Kasumi-1 (cell line): ENCODE measurements at places on chromosomes 16 and 17.

DNA sequence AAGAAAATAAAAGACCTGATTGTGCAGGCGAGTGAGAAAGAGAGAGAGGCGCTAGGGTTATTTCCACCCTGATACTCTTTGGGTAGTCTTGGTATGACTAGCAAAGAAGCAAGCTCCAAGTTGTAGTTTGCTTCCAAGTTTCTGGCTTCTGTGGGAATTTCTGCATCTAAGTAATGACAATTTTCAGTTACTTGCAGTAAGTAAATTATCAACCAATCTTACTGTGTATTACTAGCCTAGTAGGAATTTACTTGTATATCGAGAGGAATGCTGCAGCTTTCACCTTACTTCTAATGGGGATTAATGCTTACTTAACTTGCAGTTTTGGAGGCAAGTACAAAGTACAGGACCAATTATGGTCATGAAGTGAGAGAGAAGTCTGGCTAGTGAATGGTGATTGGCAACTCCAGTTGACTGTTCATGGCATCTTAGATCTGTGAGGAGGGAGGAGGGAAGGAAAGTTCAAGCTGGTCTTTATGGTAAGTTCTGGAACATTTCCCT lies 31.9 kb downstream of the TENT4B start:
- DNase-seq = no peak

DNA sequence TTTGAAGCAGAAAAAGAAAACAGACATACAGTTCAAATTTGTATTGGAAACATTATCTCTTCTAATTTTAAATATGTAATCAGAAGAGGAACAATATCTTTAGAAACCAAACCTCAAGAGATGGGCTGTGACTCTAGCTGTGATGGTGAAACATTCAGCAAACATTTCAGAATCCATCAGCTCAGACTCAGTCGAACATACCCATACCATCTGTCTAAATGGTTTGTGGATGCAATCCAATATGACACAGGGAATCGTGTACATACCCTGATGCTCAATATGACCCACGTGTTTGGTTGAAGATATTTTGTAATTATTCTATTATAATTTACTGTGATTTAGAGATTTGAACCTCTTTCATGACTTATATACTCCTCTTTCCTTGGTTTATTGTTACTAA lies 665.2 kb upstream of the CDH8 start:
- DNase-seq = no peak

DNA sequence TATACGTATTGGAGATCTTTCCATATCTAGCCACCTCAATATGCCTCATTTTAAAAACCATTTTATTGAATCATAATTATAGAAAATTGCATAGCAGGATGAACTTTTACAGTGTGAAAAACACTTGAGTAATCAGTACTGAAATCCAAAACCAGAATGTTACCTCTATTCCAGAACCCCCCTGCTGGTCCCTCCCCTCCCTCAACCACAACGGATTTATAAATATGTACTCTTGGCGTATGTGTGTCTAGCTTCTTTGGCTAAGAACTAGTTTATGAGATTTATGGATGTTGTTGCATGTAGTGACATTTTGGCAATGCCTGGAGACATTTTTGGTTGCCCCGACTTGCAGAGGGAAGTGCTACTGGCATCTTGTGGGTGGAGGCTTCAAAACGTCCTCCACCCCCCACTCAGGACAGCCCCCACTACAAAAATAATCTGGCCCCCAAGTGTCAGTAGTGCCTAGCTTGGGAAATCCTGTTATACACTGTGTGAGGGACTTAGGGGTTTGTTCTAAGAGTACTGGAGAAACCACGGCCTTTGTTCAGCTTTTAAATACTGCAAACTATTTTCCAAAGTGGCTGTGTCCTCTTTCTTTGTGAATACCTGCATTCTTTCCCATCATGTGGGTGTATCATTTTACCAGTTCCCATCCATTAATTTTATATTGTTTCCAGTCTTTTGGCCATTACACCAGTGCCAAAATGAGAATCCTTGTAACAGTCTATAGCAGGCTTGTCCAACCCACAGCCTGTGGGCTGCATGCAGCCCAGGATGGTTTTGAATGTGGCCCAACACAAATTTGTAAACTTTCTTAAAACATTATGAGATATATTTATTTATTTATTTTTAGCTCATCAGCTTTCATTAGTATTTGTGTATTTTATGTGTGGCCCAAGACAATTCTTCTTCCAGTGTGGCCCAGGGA lies 23.7 kb downstream of the ITPRIPL2 start:
- no peak for DNase-seq

GRCh38 chr17:81518113-81518784 lies 5.7 kb upstream of the ACTG1 start:
- no peak for DNase-seq

DNA sequence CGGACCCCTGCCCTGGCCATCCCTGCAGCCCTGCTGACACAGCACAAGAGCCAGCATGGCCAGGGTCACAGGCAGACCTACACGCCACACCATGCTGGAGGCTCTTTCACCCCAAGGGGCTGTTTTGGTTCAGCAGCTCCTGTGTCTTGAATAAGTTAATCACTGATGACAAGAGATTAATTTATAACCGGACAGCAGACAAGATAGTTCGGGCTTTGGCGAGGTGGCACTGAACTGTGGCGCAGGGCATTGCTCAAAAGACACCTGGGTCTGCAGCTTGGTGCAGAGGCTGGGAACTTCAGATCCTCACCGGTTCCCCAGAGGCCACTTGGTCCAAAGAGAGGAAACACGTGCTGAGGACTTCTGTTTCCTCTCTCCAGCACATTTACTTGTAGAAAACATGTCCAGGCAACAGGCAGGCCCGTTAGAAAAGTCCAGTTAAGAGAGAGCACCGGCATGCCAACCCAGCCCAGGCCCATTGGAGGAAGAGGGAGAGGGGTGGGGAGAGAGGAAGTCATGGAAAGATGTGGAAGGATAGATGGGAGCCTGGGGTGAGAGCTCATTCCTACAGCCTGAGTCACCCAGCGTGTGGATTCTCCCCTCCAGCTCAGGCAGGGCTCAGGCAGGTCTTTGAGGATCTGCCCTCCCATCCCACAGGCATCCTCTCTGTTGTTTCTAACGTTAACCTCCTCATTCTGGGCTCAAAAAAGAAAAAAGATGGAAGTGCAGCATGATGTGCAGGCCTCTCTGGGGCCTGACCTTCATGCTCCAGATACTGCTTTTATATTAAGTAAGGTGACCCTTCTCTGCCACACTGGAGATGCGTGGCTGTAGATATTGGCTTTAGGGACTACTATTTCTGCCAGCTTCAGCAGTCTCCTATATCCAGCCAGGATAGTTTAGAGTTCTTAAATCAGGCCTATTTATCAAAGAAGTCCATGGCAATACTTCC lies 80.0 kb upstream of the HNF1B start:
- DNase-seq = peak; percentile 21

GRCh38 chr17:56451629-56452028 lies 141.9 kb upstream of the NOG start:
- DNase-seq = no peak

GRCh38 chr17:43584666-43585102 lies 38.5 kb upstream of the ETV4 start:
- DNase-seq = no peak

GRCh38 chr17:82354804-82355308 lies 4.2 kb upstream of the TEX19 start:
- no peak for DNase-seq

DNA sequence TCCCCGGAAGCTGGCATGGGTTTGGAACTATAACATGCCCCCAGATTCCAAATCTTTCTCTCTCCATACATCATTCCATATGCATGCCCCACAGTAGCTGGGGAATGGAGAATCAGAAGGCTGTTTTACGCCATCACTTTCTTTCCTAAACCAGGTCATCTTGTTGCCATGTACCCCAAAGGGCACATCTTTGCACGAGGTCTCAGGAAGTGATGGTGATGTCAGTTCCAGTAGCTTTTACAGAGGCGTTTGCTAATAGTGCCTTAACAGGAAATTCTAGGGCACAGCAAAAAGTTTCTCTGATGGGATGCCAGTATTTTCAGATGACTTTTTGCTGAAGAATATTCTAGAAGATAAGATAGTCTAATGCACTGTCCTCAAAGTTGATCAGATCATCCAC lies 241.5 kb downstream of the MAF start:
- no peak for DNase-seq

DNA sequence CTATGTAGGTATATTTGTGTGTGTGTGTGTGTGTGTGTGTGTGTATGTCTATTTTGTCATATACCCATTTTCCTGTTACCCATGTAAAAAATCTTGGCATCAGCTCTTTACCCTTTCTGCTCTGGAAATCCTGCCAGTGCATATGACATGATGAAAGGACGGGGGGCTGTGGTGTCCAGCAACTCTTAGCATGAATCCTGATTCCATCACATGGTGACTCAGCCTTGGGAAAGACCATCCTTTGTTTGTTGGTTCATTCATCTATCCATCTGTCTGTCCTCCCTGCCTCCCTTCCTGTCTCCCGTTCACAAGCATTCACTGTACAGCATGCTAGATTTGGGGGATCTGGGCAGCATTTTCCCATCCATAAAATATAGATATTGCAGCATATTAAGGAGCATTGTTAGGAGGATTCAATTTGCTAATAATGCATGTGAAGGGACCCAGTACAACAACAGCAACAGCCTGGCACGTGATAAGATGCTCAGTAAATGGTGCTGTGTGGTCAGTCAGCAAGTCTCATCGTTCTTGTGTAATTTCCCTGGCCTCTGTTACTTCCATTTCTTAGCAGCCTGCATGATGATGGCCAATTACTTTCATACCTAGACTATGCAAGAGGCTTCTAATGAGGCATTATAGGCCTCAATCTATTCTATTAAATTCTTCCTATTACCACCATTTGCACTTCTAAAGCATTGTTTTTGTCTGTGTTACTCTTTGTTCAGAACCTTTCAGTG lies 191.0 kb downstream of the PRKCA start:
- DNase-seq = no peak

GRCh38 chr17:76104896-76105231 lies 1.3 kb upstream of the EXOC7 start:
- no peak for DNase-seq

GRCh38 chr17:32536736-32537643 lies 50.2 kb downstream of the CDK5R1 start:
- no peak for DNase-seq

DNA sequence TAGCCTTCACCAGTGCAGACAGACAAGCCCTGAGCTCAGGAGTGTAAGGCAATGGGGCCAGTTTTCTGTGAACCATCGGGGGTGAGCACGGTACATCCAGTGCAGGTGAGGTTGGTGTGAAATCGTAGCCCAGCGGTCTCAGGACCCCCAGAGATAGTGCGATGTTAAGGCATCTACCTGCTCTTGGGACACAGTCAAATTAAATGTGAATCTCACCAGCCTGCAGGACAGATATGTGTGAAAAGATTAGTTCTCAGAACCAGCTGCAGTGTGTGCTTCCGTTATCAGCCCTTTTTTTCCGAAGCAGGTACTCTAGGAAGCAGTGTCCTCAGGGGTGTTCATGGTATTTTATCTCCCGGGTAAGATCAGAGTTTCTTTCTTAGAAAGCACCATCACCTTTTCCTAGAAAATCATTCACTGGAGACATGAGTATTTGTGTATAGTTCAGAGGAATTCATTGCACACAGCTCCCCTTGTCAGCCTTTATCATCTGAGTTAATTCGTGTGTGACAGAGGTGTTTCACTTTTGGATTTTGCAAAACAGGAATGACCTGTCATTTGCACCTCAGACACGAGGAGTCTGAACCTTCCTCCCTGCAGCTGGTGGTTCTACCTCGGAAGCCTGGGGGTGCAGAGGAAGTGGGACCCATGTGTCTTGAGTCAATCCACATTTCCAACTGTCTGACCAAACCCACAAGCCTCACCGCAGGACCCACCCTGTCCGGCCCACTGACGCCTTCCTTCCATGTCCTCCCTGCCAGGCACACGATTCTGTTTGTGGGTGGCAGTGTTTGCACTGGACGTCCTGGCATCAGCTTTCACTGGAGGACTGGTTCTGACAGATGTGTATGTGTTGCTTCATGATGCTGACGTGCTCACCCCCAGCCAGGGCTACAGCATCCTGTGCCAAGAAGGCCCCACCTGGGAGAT lies 107.8 kb downstream of the CLEC16A start:
- DNase-seq = no peak

DNA sequence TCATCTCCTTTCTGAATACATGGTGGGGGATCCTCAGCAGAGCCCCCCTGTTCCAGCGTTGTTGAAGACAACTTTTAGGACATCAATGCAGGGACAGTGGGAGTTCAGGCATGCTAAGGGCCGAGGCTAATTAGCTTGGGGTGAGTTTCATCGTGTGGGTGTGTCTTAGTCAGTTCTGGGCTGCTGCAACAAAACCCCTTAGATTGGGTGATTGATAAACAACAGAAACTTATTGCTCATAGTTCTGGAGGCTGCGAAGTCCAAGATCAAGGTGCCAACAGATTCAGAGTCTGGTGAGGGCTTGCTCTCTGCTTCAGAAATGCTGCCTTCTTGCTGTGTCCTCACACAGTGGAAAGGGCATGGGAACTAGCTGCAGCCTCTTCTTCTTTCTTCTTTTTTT lies 214.0 kb downstream of the NTN1 start:
- no peak for DNase-seq

DNA sequence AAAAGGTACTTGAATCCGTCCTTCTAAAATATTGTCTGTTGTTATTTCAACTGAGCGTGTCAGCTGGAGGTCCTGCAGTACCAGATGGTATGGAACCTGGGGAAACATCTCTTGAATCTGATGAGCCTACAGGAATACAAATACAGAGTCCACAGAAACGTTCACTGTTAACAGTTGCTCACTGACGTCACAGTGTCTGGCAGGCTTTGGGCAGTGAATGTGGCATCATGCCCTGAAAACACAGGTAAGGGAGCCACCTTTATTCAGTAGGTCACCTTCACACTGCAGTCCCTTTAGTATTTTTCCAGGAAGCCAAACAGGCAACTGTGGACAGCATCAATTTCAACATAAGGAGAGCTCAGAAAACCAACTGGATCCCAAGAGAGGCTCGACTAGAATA lies 56.1 kb downstream of the AMFR start:
- DNase-seq = no peak

GRCh38 chr17:43033948-43034881 lies 9.2 kb downstream of the RND2 start:
- no peak for DNase-seq

DNA sequence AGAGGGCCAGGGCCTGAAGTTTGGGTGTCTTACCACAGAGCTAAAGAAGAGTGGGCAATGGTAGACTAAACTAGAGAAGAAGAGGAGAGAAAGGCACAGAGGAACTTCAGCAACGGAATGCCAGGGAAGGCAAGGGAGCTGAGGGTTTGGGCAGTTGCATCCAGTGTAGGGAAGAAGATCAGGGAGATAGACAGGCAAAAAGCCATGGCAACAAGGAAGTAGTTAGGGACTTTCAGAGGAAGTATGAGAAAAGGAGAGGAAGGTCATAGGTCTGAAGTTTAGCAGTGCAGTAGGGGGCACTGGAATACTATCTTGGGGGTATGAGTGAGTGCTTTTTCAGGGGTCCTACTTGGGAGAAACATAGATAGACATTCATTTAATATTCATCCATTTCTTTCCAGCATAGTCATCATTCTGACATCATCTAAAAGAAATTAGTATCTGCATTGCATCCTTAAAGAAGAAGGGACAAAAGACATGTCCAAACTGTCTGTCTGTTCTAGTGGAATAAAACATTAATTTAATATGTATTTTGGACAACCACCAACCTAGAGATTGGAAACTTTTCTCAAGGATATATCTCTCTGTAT lies 2.2 kb upstream of the NF1 start:
- peak; percentile 23 for DNase-seq
